ENCODE measurements at places on chromosomes 4 and X.

DNA sequence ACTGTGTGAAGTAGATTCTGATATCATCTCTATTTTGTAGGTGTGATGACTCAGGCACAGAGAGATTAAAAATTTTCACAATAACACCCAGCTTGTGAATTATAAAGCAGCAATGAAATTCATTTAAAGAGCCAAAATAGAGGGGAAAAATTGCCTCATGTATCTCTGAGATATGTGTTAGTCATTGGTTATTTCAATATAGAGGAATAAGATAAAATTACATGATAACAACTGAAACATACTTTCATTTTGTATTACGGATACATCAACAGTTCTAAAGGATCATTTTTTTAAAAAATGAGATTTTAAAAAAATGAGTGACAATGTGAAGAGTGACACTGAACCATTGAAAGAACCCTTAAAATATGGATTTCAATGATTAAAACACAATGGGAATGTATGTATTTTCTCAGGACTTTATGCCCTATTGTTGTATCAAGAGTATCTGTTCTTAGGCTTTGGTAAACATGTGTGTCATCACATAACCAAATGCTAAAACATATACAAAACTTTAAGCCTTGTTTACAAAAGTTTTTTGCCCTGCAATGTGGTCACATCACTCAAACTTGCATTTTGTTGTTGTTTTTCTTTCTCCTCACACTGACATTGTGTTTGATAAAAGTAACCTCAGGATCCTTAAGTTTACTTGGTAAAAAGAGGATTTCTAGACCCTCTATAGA is 221.3 kb downstream of the ANTXR2 start:
- DNase-seq: no peak

GRCh38 chrX:1871887-1872286 is 257.0 kb downstream of the ASMT start:
- no peak for DNase-seq

DNA sequence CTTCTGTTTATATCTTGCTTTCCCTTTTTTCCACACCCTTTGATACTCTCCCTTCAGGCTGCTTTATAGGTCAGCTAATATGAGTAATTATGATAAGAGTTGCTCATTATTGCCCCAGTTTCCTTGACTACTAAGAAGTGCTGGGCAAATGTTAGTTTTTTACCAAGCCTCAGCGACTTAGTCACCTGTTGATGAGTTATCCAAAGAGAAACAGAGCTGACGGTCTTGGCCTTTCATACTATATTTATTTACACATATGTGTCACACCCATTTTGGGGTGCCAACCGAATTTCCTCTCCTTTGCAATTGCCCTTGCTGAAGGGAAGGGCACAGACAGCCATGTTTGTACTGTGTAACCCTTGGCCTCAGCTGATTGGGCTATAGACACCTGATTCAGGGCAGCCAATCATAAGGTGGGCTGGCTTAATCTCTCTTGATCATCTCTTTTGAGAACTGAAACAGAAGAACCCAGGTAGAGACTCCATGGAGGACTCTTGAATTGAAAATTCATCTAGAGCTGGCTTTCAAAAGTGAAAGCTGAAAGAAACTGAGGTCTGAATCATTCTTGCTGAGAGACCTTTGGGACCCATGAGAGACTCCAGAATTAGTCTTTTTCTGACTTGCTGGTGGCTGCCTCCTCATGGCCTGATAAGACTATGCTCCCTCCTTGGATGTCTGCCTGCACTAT is 111.7 kb upstream of the RPS6KA3 start:
- DNase-seq: no peak

- DNase-seq: no peak
Observed at GRCh38 chr4:8831221-8832112, 40.2 kb downstream of the HMX1 start.

Data from hippocampal formation (tissue), 2 donors.